ENCODE measurements at places on chromosomes 12 and 14.

- DNase-seq: no peak
These were observed 22.8 kb upstream of the GARIN2 start for GRCh38 chr14:67166450-67166853.

GRCh38 chr12:92602930-92603623 is 99.7 kb upstream of the PLEKHG7 start:
- DNase-seq: no peak

DNA sequence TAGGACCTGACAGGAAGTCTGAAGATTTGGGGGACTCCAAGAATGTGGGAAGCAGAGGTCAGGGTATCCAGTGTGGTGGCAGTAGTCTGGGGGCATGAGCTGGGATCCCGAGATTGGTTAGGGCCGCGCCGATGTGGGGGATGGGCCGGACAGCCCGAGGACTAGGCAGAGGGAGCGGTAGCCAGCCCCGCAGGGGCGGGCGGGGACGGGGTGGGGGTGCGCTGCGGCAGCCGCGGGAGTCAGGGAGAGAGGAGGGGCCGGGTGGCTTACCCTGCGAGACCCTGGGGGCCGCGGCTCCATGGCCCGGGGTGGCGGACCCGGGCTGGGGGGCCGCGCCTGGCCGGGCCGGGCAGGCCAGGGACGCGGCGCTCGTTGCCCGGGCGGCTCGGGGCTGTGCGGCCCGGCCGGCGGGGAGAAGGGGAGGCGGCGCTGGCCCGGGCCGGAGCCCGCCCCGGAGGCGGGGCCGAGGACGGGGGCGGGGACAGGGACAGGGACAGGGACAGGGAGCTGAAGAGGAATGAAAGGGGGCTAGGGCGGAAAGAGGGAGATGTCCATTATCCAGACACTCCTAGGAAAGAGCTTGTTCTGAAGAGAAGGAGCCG is 5.6 kb downstream of the ZNF385A start:
- no peak for DNase-seq

- no peak for DNase-seq
These were observed 88.3 kb downstream of the IRF2BPL start for GRCh38 chr14:76940021-76940760.

DNA sequence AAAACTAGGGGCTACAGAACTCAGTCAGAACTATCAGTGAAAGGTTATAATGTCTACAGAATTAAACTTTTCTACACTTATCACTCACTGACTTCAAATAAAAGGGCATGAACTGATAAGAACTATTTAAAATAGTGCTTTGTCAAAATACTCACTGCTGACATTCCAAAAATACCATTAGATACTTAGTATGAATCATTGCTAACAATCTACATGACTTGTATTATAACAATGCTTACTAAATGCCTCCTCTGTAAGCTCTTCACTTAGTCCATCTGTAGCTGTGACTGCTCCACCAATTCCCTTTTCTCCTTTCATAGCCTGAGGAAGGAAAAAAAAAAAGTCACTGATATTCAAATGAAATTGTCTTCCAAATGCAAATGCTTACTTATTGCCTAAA is 17.0 kb downstream of the NFYB start:
- no peak for DNase-seq

DNA sequence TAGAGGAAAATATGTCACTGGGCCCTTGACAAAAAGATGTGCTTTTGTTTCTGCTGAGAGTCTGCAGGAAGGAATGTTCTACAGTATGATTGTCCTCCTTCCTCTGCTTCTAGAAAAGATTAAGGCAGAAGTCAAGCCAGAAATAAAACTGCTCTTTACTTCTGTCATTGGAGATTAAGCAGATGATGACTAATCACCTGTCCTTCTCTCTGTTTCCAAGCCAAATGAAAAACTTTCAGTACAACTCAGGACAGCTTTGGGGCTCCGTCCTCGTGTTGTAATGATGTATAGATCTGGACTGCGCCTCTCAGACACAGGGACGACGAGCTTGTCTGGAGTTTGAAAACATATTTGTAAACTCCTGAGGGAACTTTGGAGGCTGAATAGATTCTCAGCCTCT is 159.3 kb downstream of the DYRK2 start:
- DNase-seq: no peak

DNA sequence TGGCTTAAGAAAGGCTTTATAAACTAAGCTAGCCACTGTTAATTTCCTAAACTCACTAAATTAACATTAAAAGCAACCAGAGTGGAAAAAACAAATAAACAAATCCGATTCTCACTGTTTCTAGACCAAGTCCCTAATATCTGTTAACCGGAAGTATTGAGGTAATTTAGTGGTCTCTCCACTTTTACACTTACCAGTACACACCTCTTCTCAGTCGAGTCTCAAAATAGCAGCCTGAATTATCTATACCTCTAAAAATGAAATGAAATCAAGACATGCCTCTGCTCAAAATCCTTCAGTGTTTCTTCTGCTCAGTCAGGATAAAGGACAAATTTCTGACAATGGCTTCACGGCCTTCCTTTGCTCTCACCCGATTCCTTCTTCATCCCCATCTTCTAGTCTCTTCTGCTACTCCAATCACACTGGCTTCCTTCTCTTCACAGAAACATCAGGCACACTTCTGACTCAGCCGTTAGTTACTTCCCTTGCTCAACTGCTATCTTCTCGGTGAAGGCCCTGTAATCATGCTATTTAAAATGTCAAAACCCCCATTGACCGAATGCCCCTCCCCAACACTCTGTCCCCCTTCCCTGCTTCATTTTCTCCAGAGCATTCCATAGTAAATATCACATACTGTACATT is 161.3 kb downstream of the KITLG start:
- DNase-seq: no peak

- DNase-seq: no peak
These were observed 51.9 kb downstream of the CPSF2 start for GRCh38 chr14:92173668-92174067.

DNA sequence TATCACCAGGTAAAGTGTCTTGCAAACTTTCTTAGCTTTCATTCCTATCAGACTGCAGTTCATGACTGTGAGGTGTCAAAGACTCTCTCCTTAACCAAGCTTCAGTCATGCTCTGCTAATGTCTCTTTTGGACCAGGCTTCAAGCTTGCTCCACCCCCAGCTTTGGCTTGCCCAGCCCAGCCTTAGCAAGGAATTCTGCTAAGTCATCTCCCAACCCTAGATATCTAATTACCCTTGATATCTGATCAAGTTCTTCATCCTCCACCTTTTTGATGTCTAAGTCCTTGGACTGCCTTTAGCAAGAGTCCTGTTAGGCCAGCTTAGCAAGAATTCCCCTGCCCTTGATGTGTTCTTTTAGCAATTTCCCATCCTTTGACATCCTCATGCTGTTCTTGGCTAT is 108.9 kb upstream of the FGD4 start:
- no peak for DNase-seq

- DNase-seq: no peak
These were observed 833.1 kb upstream of the SEL1L start for GRCh38 chr14:82366803-82367202.

DNA sequence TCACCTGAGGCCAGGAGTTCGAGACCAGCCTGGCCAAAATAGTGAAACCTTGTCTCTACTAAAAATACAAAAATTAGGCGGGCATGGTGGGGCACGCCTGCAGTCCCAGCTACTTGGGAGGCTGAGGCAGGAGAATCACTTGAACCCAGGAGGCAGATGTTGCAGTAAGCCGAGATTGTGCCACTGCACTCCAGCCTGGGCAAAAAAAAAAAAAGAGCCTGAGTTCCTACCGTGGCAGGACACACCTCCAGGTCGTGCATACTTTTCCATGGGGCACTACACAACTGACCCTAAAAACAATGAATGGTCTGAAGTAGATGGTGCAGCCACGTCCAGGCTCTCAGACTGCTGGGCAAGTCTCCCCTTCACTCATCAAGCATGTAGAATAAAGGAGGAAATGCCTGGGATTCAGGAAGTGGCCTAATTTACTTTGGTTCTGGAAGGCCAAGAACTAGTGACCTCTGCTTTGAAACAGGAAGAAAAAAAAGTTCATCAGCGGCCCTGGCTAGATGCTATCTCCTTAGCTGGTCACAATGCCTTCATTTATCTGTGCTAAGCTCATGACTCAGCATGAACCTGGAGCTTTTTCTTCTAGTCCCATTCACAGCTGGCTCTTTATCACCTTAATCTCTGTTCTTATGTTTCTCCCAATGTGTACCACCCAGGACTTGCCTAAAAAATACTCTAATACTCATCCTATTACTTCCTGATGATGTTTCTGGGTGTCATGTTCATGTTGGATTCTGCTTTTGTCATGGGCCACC is 55.8 kb upstream of the OR6J1 start:
- DNase-seq: no peak

DNA sequence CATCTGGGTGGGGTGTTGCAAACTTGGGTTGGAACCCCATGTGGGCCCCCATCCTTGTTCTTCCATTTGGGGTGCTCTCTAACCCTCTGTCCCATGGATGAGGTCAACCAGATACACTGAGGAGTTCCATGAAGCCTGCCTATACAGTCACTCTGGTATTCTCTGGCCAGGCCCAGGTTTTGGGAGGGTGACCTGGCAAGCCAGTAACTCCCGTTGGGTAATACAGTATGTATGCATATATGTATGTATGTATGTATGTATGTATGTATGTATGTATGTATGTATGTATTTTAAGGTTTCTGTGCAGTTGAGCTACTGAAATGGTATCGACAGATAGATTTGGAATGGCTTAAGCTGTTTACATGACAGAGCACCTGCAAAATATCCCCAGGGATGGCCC is 12.8 kb upstream of the HELB start:
- DNase-seq: no peak

GRCh38 chr12:52243856-52244614 is 11.0 kb downstream of the KRT7 start:
- DNase-seq: no peak

DNA sequence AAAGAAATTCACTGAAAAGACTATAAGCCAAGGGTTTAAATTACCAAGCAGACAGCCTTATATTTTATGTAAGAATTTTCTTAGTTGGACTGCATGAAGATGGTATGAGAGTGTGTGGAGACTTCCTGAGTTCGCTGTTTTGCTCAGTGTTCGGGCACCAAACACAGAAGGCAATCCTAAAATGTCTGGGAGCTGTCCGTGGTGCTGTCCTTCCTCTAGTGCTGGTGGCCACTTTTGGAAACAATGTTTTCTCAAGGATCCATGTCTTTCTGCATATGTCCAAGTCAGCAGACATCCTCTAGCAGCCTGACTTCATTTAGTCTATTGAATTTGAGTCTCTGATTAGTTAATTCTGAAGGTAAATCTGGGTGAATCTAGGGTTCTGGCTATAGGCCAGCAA is 135.8 kb downstream of the SLC8A3 start:
- DNase-seq: no peak

DNA sequence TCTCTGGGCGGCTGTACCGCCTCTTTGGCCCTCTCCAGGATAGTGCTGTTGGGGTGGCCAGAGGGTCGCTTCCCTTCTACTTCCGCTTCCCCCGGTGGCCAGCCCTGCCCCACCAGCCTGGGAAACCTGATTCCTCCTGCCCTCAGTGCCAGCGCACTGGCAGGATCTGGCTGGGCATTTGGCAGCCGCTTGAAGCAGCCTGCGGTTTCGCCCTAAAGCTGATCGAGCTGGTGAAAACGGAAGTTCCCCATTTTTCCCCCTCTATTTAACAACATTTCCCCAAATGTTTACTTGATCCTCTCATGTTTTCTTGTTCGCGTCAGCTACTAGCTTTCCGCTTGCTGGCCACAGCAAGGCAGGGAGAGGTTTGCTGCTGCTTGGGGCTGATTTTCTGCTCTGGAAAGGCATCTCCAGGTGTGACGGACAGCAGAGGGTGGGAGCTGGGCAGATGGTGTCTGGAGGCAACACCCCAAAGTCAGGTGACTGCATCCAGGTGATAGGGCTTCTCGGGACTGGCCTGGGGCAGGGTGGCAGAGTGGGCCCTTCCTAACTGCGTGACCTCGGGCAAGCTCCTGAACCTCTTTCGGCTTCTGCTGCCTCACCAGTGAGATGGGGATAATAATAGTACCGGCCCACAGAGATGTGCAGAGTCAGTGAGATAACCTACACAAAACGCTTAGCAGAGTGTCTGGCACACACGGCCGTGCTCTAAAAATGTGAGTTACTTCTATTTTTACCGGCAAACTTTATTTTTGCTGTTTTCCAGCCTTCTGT is 53.1 kb downstream of the TSPAN9 start:
- no peak for DNase-seq

- DNase-seq: no peak
These were observed 71.8 kb upstream of the LTA4H start for GRCh38 chr12:96107236-96107635.

DNA sequence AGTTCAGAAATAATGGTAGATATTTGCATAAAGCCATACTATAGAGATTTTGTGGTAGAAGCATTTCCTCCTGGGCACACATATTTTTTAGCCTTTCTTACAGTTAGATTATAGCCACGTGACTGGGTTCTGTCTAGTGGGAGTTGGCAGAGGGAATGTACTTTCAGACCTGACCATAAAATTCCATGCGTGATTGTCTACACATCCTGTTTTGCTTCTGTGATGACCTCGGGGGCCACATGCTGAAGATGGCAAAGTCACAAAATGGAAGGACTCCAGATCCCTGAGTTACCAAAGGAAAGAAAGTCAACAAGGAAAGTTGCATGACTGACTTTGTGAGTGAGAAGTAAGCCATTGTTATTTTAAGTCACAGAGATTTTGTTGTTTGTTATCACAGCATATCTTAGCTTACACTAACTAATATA is 14.6 kb upstream of the MIA2 start:
- peak; percentile 24 for DNase-seq

GRCh38 chr14:102764220-102764671 is 13.0 kb upstream of the TRAF3 start:
- no peak for DNase-seq

GRCh38 chr14:75709207-75709812 is 48.3 kb downstream of the TTLL5 start:
- peak; percentile 52 for DNase-seq

- no peak for DNase-seq
These were observed 153.1 kb downstream of the ANO6 start for GRCh38 chr12:45368841-45369489.

DNA sequence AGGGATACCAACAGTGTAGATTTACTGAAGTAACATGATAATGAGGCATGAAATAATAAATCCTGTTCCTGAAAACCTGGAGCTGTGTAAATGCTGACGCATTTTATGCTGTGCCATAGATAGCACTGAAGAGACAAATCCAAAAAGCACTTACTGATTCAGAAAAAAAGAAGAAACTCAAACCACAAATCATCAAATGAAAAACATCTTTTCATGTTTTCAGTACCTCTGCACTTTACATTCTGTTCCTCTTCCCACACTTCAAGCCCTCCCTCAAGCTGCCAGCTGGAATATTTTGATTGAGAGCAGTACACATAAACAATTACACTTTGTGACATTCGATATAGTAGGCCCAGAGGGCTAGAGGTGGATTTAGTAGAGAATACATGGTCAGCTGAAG is 362.3 kb downstream of the NAV3 start:
- no peak for DNase-seq

- no peak for DNase-seq
These were observed 33.9 kb downstream of the STON2 start for GRCh38 chr14:81366214-81366613.

- DNase-seq: no peak
These were observed 7.0 kb upstream of the UBC start for GRCh38 chr12:124921200-124922031.
